Effector memory CD4-positive, alpha-beta T cell (primary cell): ENCODE measurements at places on chromosomes 12 and 14.

GRCh38 chr12:9132008-9132535, 16.4 kb upstream of the A2M start:
- H3K27me3 ChIP-seq, result no peaks in the 10 kb centered on the region
- no peaks in the 10 kb centered on the region for H3K4me1 ChIP-seq
- DNase-seq, result no peak
- no peak overlapping the region for H3K27ac ChIP-seq
- H3K4me3 ChIP-seq, result no peak overlapping the region
- peaks cover 6% of the 10 kb centered on the region for H3K36me3 ChIP-seq

DNA sequence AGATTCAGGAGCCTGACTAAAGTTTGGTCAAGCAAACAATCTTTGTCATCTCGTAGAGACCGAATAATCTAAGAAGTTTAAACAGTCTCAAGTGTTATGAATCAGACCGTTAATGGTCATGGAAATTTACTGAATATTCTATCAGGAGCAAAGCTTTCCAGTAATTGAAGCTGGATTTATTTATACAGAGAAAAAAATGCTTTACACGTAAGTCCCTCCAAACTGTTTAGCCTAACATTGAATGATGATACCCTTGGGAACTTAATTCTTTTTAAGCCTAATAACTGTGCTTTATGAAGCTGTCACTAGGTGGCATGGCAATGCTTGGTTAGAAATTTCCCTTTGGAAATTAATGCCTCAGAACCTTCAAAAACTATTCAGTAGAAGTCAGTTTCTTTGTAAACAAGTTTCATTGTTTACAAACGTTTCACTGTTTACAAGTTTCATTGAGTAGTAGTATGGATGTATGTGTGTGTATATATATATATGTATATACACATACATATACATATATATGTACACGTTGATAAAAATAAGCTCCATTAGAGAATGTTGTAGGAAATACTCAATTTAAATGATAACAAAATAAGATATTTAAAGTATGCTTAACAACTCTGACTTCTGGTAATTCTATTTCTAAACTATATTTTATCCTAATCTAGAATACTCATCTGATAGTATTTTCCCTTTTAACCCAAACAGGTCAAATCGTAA, 32.1 kb downstream of the DEPDC4 start:
- DNase-seq, result no peak
- no peak overlapping the region for H3K27ac ChIP-seq
- no peaks in the 10 kb centered on the region for H3K36me3 ChIP-seq

DNA sequence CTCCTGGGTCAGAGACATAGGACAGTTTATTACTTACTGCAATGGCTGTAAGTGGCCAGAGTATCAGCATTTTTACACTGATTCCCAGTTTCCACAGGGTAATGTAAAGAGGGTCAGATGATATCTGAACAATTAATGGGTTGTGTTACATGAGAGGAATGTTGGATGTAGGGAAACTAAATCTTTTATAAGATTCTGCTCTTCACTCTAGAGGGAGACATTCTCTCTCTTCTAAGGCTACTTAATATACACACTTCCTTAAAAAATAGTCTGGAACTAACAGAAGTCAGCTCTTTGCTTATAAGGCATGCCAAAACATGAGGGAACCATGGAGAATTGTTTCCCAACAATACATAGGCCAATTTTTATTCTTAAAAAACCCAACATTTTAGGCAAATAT, 389.8 kb downstream of the ETNK1 start:
- H3K4me1 ChIP-seq, result no peaks in the 10 kb centered on the region
- DNase-seq, result no peak
- H3K27me3 ChIP-seq, result no peaks in the 10 kb centered on the region
- H3K27ac ChIP-seq, result no peak overlapping the region

DNA sequence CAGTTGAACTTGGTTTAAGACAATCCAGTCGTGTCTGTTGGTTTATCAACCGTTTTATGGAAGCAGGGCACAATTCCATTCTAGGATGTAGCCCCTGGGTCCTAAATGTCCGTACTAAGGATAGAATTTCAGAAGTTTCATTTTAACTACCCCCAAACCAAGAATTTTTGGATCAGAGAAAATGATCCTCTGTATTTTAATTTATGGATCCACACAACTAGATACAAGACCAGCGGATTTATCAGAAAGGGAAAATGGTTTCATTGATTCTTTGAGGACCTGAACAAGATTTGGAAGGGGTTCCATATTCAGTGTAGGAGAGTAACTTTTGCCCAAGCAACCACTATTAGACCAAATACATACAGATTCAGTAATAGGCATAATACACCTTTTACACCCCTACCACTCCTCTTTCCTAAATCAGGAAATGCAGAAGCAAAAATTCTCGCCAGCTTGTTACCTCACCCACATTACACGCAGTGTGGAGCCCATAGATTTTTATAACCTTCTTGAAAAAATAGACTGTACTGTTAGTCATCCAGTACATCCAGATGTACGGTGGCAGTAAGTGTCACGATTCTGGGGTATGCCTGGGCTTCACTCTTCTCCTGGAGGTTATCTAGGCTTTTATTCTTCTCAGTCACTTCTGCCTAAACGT, 1.4 kb upstream of the FBXL14 start:
- no peak for DNase-seq
- H3K27me3 ChIP-seq, result no peaks in the 10 kb centered on the region

DNA sequence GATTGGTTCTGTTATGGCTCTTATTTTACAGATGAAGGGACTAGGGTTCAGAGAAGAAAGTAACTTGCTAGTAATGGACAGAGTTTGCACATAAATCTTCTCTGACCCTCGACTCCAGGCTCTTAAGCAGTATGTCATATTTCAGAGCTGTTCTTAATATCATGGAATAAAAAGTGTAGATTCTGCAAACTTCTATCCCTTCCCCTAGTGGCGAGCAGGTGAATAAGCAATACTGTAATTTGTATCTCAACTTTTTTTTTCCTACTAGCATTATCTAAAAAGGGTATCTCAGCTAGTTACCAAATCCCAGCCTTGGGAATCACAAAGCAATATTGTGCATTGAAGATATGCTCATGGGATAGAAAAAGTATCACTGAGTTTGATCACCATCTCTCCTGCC, 83.2 kb downstream of the ANO4 start:
- H3K36me3 ChIP-seq, result no peaks in the 10 kb centered on the region
- no peak overlapping the region for H3K4me3 ChIP-seq
- no peaks in the 10 kb centered on the region for H3K4me1 ChIP-seq
- DNase-seq, result no peak
- H3K27me3 ChIP-seq, result no peaks in the 10 kb centered on the region

GRCh38 chr12:42483521-42483790, 106.1 kb downstream of the PRICKLE1 start:
- DNase-seq, result no peak
- H3K4me1 ChIP-seq, result peaks cover 5% of the 10 kb centered on the region

DNA sequence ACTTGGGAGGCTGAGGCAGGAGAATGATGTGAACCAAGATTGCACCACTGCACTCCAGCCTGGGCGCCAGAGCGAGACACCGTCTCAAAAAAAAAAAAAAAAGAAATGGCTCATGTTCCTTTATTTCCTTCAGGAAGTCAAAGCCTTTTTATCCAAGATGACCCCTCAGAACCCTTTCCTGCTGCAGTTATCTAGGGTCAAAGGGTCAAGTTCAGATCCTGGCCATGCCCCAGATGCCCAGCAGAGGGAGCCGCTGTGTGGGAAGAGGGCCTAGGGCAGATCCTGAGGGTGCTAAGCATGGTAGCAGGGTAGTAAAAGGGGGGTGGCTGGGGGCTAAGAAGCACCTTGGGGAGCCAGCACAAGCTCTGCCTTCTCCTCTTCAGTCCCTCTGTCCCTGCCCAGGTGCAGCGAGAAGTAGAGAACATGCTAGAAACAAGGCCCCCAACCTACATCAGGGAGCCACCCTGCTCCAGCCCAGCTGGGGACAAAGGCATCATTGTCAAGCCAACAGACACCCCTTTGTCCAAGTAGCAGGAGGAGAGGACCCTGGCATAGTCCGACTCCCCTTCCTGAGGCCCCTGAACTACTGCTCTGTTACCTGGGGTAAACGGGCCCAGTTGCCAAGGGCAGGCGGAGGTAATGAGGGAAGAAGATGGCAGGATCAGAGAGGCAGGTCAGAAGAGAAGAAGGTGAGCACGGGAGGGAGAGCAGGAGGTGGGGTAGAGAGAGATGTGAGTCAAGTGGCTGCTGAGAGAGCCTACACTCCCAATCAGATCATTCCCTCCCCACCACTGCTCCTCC, 6.5 kb downstream of the NFE2 start:
- no peaks in the 10 kb centered on the region for H3K27me3 ChIP-seq
- H3K36me3 ChIP-seq, result no peaks in the 10 kb centered on the region
- no peaks in the 10 kb centered on the region for H3K4me1 ChIP-seq
- H3K4me3 ChIP-seq, result no peak overlapping the region
- H3K27ac ChIP-seq, result no peak overlapping the region

GRCh38 chr12:94498073-94498472, 38.4 kb upstream of the CEP83 start:
- no peaks in the 10 kb centered on the region for H3K4me1 ChIP-seq
- H3K27me3 ChIP-seq, result no peaks in the 10 kb centered on the region
- H3K36me3 ChIP-seq, result no peaks in the 10 kb centered on the region
- no peak for DNase-seq
- H3K4me3 ChIP-seq, result no peak overlapping the region

DNA sequence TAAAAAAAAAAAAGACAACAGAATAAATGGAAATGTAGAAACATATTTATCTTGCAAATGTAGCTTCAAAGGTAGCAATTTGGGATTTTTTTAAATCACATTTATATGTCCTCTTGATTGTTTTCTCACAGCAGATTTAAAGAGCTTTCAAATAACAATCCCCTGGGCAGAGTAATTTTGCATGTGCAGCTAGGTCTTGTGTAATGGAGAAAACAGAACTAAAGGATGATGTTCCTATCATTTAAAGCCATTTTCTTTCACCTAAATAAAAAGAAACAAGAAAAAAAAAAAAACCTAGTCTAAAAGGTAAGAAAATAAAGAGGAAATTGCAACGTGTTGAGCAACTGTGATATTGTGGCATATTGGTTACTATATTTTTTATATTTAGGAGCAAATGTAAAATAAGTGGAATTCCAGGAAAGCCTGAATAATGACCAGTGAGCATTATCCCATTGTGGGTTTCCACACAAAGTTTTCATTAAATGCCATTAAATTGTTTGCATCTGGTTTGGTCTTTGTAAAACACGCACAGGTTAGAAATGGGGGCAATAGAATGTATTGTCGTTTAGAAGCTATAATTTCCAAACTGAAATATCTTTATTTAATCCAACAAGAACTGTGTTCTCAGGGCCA, 215.6 kb downstream of the SLC6A15 start:
- no peaks in the 10 kb centered on the region for H3K27me3 ChIP-seq
- no peaks in the 10 kb centered on the region for H3K36me3 ChIP-seq
- H3K4me1 ChIP-seq, result no peaks in the 10 kb centered on the region
- DNase-seq, result no peak
- H3K4me3 ChIP-seq, result no peak overlapping the region

DNA sequence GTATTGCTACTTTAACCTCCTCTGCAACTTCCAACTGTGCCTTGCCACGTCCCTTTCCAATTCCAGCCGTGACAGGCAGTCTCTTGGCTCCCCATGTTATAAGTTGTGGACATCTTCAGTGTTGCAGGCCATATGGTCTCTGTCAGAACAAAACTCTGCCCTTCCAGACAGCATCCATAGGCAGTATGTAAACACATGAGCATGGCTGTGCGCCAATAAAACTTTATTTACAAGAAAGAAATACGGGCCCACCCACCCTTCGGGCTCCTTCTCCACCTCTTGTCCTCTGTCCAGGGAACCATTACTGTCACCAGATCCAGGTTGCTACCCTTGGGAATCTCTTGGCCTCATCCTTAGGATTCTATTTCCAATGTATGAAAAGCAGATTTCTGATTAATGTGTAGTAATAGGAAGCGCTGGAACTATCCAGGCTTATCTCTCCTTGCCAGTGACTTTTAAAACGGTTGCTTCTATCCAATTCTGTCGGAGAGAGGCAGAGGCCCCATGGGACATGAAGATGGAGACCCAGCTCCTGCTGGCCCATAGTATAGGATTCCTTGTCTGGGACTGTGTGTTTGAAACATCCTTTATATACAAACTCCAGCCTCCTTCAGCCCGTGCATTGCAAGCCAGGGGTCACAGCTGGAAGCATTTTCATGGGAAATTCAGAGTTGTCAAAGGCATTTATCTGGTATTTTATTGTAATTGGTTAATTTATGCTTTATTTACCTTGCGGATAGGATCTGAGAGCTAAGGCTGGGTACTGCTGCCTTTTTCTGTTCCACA, 114.4 kb downstream of the ZNF664 start:
- no peaks in the 10 kb centered on the region for H3K4me1 ChIP-seq
- no peaks in the 10 kb centered on the region for H3K36me3 ChIP-seq
- DNase-seq, result no peak
- no peak overlapping the region for H3K4me3 ChIP-seq
- H3K27ac ChIP-seq, result no peak overlapping the region

GRCh38 chr14:75915045-75915444, 66.8 kb downstream of the TGFB3 start:
- no peaks in the 10 kb centered on the region for H3K27me3 ChIP-seq
- H3K4me1 ChIP-seq, result no peaks in the 10 kb centered on the region
- no peak overlapping the region for H3K27ac ChIP-seq
- H3K4me3 ChIP-seq, result no peak overlapping the region
- no peaks in the 10 kb centered on the region for H3K36me3 ChIP-seq
- no peak for DNase-seq

GRCh38 chr12:122190842-122191668, 8.1 kb downstream of the LRRC43 start:
- no peak overlapping the region for H3K27ac ChIP-seq
- H3K4me1 ChIP-seq, result no peaks in the 10 kb centered on the region
- no peaks in the 10 kb centered on the region for H3K36me3 ChIP-seq
- DNase-seq, result peak; percentile 34
- no peaks in the 10 kb centered on the region for H3K27me3 ChIP-seq

GRCh38 chr12:2581293-2582045, 213.3 kb upstream of the FKBP4 start:
- H3K36me3 ChIP-seq, result no peaks in the 10 kb centered on the region
- peaks cover 13% of the 10 kb centered on the region for H3K27me3 ChIP-seq
- H3K4me3 ChIP-seq, result no peak overlapping the region
- H3K27ac ChIP-seq, result no peak overlapping the region
- no peak for DNase-seq

DNA sequence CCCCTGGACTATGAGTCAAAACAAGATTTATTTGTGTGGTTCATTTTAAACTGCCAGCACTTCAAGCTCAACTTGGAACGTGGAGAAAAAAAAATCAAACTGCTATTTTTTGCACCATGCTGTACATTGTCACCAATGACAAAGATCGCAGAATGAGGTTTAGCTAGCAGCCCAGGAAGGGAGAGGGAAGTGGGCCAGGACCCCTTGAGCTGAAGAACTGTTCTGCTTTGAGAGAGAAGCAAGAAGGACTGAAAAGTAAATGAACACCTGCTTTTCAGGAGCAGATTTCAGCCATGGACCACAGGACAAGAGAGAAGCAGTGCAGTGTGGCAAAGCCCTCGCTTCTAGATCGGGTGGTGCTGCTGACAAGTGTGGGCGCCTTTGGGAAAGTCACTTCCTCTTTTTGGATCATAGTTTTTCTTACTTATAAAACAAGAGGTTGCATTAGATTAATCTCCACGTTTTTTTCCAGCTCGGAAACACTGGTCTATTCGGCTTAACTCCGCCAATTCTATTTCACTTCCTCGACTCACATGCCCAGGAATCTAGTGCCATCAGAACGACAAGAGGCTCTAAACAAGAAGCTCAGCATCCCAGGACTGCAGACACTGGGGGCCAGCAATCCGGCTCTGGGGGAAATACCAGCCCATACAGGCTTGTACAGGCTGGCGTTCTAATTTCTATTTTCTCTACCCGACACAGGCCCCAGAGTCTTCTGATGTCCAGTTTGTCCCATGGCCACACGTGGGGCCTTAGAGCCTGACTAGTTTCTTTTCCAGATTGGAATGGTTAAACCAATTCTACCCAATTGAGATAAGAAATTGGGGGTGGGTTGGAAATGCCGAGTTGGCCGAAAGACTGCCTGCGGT, 129.9 kb downstream of the CRACR2A start:
- peaks cover 51% of the 10 kb centered on the region for H3K36me3 ChIP-seq
- H3K4me1 ChIP-seq, result no peaks in the 10 kb centered on the region
- DNase-seq, result no peak
- H3K4me3 ChIP-seq, result no peak overlapping the region
